ENCODE measurements at places on chromosomes 7 and 10.

GRCh38 chr7:150801946-150802771 lies 1.6 kb downstream of the TMEM176A start:
- DNase-seq, result no peak

DNA sequence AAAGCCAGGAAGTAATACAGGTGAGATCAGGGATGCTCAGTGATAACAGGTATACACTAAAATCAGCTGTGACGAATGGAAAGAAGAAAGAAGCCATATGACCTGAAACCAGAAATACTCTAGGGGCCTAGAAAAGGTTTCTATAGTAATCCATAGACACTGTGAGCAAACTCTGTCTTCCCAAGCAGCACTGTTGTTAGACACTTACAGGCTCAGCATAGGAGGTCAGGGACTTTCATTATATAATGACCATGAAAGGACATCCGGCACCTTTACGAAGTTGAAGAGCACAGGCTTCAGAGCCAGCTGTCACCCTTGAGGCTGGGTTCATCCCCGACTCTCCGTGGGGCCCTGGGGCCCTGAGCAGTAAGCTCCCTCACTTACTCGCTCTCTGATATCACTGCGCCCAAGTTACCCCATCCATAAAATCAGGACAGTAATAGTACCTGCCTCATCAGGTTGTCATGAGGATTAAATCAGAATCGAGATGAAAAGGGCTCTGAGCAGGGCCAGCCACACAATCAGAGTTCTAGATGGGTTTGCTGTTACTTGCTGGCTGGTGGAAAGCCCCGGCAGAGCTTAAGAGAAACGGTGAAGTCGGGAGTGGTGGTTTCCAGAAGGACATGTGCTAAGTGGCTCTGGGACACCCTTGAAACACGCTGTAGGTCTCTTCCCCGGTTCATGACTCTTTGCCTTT lies 79.5 kb downstream of the ITIH5 start:
- DNase-seq, result no peak

DNA sequence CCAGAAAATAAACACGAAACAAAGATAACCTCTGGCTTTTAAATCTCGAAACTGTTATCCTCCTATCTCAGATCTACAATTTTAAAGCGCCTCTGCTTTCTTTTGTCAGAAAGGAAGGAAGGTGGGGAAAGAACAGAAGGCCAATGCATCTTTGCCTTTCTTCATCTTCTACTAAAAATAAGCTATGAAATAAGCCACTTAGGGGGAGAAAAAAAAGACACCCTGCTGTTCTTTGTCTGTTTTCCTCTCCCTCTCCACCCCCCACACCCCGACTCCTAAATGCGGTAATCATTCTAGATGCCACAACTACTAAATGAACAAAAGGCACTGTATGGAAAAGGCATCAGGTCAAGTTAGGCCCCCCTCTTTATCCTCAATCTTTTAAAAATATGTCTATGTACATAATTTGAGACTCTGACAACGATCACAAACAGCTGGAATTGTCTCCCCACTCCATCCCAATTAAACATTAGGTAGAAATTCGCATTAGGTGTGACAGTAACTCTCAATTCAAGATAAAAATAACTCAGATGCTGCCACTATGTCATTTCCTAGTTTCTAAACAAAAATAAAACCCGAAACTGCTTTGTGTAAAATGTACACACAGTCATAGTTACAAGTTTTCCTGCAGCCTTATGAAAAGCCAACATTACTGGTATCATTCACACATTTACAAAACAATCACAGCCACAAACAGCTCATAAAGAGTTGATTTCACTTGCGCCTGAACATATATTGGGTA lies 2.4 kb downstream of the UBE2H start:
- DNase-seq, result no peak

- DNase-seq, result no peak
Observed at GRCh38 chr7:5469375-5470166, 45.9 kb upstream of the TNRC18 start.

- no peak for DNase-seq
Observed at GRCh38 chr10:62381385-62382102, 7.4 kb downstream of the ZNF365 start.

DNA sequence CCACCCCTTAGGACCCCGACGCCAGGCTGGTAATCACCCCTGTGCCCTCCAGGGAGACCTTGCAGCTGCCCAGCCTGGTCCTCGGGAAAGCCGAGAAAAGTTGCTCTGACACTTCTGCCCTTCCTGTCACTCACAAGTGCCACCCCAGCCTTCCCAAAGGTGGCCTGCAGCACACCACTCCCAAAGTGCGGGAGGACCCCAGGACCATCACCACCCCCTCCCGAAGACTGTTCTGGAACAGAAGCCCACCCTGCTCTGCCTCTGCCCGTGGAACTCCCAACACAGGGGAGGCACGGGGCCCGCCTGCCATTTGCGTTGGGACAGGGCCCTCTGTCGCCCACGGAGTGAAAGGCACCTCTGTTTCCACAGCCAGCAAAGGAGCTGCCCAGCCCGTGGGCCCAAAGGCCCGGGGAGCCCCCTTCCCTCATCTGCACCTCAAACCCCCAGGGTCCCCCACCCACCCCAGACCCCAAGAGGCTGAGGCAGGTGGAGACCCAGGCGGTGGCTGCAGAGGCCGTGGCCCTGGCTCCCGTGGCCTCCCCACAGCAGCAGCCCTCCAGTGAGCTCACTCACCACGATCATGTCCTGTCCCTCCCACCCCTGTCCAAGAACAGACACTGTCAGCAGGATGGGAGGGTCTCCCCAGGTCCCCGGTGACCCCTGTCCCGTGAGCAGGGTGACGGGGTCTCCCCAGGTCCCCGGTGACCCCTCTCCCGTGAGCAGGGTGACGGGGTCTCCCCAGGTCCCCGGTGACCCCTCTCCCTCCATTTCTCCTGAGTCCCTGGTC lies 47.8 kb upstream of the PPP2R2D start:
- DNase-seq, result no peak

- no peak for DNase-seq
Observed at GRCh38 chr7:90244565-90244908, 437 bp upstream of the CFAP69 start.

DNA sequence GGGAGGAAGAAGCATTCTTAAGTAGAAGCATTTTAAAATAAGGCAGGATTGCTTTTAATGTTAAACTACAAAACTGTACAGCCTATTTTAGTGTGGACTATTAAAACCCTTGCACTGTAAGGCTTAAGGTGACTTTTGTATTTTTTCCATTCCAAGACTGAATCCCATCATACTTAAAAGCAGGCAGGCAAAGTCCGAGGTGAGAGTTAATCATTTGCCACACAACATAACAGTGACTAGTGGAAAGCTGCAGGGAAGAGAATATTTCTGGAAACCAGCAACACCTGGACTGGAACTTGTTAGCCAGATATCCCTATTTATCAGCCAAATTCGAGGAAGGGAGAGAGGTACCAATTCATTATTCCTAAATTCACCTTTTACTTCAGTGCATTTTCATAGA lies 3.5 kb downstream of the PRR15 start:
- DNase-seq, result no peak

GRCh38 chr7:93902777-93903423 lies 3.5 kb upstream of the GNGT1 start:
- DNase-seq, result no peak

DNA sequence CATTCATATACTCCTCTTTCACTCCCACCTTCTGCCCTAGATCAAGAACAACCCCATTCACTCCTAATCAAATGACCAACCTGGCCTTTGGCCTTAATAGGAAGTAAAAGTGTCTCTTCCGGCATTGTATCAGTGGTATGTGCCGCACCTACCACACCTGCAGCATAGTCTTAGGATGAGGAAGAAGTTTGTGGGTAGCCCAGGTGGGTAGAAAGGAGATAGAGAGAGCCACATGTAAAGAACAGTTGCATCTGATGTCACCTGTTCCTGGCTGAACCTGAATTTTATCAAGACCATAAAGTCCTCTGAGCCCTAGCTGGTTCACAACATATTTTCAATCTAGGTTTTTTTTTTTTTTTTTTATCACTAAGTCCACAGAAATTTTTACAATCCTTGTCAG lies 55.5 kb upstream of the PTPN12 start:
- DNase-seq, result no peak

DNA sequence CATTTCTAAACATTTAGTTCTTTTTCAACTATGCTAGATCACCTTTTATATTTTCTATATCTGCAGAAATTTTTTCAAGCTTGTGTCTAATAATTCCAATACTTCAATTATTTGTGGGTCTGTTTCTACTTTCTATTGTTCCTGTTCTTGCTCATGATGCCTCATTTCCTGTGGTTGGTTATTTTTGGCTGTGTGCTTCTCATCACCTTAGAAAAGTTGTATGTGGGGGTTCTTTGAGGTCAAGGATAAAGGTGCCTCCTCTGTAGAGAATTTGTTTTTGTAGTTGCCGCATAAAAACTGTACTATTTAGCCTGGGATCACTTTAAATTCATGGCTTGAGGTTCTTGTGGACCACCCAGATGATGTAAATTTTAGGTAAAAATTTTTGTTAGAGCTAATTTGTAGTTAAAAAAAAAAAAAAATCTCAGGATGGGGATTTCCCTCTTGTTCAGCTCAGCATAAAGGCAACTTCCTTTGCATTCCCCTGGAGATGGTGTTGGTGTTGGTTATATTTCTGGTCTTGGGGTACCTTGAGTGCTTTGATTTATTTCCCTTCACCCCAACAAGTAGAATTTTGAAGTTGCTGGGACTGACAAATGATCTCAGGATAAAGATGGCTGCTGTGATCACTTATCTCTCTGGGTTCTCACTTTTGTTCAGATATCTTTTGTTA lies 27.0 kb upstream of the JAZF1 start:
- no peak for DNase-seq

DNA sequence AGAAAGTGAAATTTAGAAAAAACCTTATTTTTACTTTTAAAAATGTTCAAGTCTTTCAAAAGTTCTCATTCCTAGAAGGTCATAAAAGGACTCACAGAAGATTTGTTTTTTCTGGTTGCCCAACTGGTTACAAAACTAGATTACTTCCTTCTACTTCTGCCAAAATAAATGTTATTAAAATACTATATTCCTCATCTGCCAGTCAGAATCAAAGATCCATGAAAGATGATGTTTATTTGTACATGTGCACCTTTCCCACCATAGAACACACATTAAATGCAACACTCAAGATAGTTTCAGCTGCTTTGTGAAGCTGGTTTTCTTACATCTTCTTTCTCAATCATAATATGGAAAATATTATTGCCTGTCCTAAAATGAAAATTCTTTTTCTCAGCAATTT lies 465.4 kb downstream of the ETV1 start:
- no peak for DNase-seq

GRCh38 chr10:29229258-29229705 lies 59.6 kb upstream of the LYZL1 start:
- DNase-seq, result no peak

- no peak for DNase-seq
Observed at GRCh38 chr10:114283535-114284234, 44.6 kb downstream of the VWA2 start.

Data from activated CD8-positive, alpha-beta memory T cell treated with anti-CD3 and anti-CD28 coated beads, Interleukin-2, amount 50 U/mL, for 4 hours (primary cell).